Pulmonary artery endothelial cell (primary cell): ENCODE measurements at places on chromosomes 1 and 21. TPM values are rescaled to one million over a fixed set of nuclear protein-coding genes. Genes with fewer than 3 reads are reported as not detected.

DNA sequence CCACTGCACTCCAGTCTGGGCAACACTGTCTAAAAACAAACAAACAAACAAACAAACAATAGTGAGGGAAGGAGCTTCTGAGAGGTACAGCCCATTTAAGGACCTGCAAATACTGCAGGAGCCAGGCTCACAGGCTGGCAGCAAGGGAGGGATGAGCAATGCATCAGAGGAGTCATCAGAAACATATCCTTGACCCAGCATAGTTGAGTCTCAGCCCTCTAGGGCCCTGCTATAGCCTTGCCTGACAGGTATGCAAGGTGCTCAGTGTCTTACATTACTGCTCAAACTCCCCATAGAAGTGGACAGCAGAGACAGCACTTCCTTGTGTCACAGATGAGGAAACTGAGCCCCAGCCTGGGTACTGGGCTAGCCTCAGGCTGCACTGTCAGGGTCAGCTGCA lies 7.3 kb upstream of the TTC4 start:
- no peak for DNase-seq

The HSPB7 gene
- 0.14 TPM in 1 of 2 replicates, not detected in the other for total RNA-seq

The IVL gene
- total RNA-seq: under 0.01 TPM in 1 of 2 replicates, not detected in the other

- no peak for DNase-seq
Measured at GRCh38 chr1:208782186-208782585, 538.0 kb upstream of the PLXNA2 start.

DNA sequence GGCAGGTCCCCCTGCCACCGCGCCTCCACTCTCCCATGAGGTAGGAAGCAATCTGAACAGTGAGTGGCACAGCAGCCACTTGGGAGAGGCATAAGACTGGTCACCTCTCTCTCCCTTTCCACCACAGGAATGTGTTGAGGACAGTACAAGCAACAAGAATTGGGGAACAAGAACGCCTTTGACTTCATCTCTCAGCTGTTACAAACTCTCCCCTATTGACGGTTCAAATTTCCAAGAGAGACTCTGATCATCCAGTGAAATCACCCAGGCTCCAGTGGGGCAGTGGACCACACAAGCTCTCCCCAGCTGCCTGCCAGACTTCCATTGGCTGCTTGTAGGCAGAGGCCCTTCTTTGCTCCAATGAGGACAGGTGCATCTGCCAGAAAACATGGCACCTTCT lies 249.9 kb upstream of the JUN start:
- no peak for DNase-seq

The CFHR2 gene
- not detected in 2 replicates for total RNA-seq

GRCh38 chr1:207454046-207454964 lies at the start of gene CR2:
Gene CR2 (plus strand): TSS chr1:207454328. CDS start chr1:207454419, 91 bp downstream.
- DNase-seq: no peak

- no peak for DNase-seq
Measured at GRCh38 chr1:59008599-59009347, 224.9 kb upstream of the JUN start.

DNA sequence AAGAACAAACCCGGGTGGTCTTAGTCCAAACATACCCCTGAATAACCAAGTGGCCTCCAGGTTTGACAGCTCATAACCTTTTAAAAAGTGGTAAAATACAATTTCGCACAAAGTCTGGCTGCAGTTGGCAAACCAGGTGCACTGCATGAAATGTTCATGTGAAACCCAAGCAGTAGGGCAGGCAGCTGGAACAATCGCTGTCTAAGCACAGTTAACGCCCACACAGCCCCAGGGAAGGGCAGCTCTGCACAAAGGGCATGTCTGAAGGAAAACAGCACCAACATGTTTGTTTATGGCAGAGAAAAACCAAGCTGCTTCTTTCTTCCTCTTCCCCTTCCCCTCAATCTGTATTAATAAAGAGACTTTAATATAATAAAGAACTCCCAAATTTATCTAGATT lies 49.5 kb downstream of the KIAA1614 start:
- DNase-seq: no peak

The DTL gene
- total RNA-seq: 11.1 and 24.5 TPM in 2 replicates

The CCDC185 gene
- total RNA-seq: not detected in 2 replicates
